Activated CD8-positive, alpha-beta T cell treated with anti-CD3 and anti-CD28 coated beads, Interleukin-2, amount 10 ng/mL, durations not matched to agents 7 days and 5 days (primary cell): ENCODE measurements at places on chromosomes 4 and X.

DNA sequence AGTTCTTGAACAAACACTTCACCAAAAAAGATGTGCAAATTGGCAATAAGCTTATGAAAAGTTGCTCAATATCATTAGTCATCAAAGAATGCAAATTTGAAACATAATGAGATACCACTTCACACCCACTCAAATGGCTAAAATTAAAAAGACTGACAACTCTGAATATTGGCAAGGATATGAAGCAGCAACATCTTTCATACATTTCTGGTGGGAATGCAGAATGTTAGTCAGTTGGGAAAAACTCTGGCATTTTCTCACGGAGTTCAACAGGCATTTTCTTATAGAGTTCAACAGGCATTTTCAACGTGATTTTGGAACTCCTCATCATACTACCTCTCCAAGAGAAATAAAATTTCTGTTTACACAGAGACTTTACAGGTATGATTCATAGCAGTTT, 297.4 kb upstream of the MAGEC2 start:
- H3K36me3 ChIP-seq, result no peaks in the 10 kb centered on the region
- H3K4me3 ChIP-seq, result no peak overlapping the region

GRCh38 chr4:87251106-87251505, 30.7 kb upstream of the KLHL8 start:
- no peaks in the 10 kb centered on the region for H3K36me3 ChIP-seq
- no peak for DNase-seq
- H3K4me1 ChIP-seq, result no peaks in the 10 kb centered on the region
- peaks cover 10% of the 10 kb centered on the region for H3K27me3 ChIP-seq

DNA sequence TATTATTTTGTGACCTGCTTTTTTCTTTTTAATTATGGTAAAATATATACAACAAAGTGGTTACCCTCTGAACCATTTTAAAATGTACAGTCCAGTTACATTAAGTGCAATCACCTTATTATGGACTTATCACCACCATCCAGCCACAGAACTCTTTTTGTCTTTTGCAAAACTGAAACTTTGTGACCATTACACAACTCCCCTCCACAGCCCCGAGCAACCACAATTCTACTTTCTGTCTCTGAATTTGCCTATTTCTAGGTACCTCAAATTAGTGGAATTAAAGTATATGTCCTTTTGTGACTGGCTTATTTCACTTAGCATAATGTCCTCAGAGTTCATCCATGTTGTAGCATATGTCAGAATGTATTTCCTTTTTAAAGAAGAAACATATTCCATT, 39.3 kb upstream of the WWC2 start:
- no peak overlapping the region for H3K4me3 ChIP-seq
- no peak overlapping the region for H3K27ac ChIP-seq
- H3K36me3 ChIP-seq, result no peaks in the 10 kb centered on the region

DNA sequence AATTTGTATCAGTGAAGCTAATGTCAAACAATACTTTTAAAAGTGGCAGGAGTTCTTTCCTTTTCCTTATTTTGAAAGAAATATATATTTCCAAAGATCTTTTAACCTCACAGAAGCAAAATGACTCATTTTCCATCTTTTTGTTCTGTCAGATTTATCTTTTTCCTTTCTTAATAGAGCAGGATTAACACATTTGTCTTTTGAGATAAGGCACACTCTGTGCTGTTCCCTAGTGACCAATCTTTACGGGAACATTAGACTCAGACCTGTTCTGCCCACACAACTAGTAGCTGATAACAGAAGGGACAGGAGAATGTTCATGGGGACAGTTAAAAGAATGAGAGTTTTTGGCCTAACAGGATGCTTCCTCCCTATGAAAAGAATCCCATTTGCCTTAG, 381.2 kb downstream of the STPG2 start:
- H3K4me1 ChIP-seq, result no peaks in the 10 kb centered on the region
- no peaks in the 10 kb centered on the region for H3K27me3 ChIP-seq
- H3K36me3 ChIP-seq, result no peaks in the 10 kb centered on the region
- H3K4me3 ChIP-seq, result no peak overlapping the region
- no peak for DNase-seq

DNA sequence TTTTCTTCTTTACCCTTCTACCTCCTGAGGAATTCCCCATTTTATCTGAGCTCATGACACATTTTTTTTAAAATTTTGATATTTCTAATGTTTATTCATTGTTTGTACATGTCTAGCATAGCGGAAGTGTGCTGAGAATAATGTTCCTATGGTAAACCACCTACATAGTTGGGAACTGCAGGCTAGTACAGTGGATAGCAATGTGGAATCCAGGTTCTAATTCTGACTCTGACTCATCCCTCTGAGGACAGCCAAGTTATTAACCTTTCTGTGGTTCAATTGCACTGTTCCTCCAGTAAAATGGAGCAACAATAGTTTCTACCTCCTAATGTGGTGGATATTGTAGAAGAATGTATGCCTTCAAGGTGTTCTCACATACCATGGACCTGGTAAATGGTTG, 20.6 kb upstream of the APELA start:
- no peak overlapping the region for H3K4me3 ChIP-seq
- H3K27ac ChIP-seq, result no peak overlapping the region
- no peaks in the 10 kb centered on the region for H3K36me3 ChIP-seq

DNA sequence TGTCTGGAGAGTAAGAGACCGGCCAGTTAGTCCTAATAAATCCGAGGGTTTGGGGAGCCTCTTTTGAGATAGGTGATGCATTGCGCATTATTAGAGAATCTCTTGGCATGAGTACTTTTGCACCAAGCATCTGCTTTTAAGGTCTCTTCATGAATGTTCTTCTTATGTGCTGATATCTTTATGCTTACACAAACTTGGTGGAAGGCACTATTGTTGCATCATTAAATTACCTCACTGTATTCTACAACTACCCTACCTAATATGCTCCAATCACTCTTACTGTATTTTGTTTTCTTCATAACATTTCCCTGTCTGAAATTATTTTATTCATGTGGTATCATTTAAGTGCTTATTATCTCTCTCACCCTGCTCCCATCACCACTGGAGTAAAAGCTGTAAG, 151.6 kb downstream of the PALLD start:
- no peak overlapping the region for H3K27ac ChIP-seq
- no peaks in the 10 kb centered on the region for H3K36me3 ChIP-seq
- H3K4me1 ChIP-seq, result no peaks in the 10 kb centered on the region
- peaks cover 19% of the 10 kb centered on the region for H3K27me3 ChIP-seq

DNA sequence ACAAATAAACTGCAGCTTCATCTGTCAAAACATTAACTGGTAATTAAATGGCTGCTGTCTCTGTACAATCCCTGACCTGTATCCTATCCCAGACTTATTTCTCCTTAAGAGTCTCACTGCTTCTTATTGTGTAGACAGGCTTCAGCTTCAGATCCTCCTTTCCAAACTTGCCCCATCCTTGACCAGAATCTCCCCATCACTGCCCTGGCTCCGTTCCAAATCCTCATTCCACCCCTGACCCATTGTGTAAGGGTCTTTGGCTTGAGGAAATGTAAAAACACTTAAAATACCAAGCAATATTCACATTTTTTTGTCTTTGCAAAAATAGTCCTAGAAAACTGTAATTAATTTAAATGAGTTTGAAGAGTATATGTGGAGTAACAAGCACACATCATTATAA, 152.6 kb upstream of the VEGFC start:
- H3K4me3 ChIP-seq, result no peak overlapping the region
- H3K4me1 ChIP-seq, result no peaks in the 10 kb centered on the region
- H3K36me3 ChIP-seq, result no peaks in the 10 kb centered on the region

DNA sequence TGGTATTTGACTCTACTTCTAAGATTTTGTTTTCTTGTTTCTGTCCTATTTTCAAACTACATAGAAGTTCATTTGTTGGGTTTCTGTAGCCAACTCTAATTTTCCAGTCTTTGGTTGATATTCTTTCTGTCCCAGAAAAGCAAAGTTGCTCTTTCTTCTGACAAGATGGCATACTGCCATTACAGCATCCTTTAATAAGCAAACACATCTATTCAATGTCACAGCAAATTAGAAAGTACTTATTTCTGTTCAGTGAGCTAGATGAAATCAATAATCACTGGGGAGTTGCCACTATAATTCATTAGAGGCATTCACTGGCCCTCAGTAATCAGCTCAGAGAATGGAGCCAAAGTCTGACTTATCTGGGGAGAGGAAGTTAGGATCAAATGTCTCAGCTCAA, 1258.0 kb upstream of the IGFBP7 start:
- DNase-seq, result no peak
- H3K36me3 ChIP-seq, result no peaks in the 10 kb centered on the region
- H3K4me3 ChIP-seq, result no peak overlapping the region
- no peak overlapping the region for H3K27ac ChIP-seq
- no peaks in the 10 kb centered on the region for H3K4me1 ChIP-seq
- H3K27me3 ChIP-seq, result no peaks in the 10 kb centered on the region

GRCh38 chr4:175509320-175509719, 302.7 kb downstream of the GPM6A start:
- H3K4me1 ChIP-seq, result no peaks in the 10 kb centered on the region
- H3K27me3 ChIP-seq, result no peaks in the 10 kb centered on the region
- no peaks in the 10 kb centered on the region for H3K36me3 ChIP-seq
- DNase-seq, result no peak

DNA sequence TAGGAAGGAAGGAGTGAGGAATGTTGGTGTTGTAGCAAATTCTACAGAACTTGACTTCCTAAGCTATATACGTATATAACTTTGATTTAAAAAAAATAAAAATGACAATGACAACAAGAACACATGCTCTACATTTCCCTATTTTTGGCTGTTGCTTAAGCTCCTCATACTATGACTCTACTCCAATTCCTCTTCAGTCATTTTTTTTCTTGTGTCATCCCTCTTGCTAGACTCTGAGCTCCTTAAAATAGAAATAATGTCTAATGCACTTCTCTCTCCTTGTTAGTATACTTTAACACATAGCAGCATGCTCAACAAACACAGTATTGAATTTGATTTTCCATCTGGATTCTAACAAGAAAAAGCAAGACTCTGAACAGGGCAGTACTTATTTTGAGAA, 144.0 kb downstream of the HDX start:
- H3K4me1 ChIP-seq, result no peaks in the 10 kb centered on the region
- no peaks in the 10 kb centered on the region for H3K36me3 ChIP-seq
- no peak overlapping the region for H3K27ac ChIP-seq
- H3K27me3 ChIP-seq, result no peaks in the 10 kb centered on the region

DNA sequence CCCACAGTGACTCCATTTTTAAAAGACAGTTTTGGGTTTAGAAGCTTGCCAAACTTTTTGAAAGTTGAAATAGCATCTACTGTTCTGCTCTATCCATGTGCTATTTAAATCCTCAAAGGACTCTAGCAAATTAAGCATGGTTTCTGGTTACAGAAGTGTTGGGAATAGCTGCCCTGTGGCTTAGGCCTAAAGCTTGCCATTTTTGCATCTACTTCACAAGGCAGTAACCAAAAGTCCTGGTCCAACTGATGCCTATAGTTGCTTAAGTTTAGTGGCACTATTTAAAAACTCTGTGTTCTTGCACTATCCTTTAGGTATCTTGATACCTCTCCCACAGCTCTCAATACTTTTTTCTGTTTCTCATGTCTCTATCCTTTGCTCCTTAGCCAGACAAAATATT, 251.0 kb upstream of the GPC4 start:
- no peaks in the 10 kb centered on the region for H3K4me1 ChIP-seq
- H3K27me3 ChIP-seq, result no peaks in the 10 kb centered on the region
- no peak overlapping the region for H3K4me3 ChIP-seq
- no peak for DNase-seq
- no peak overlapping the region for H3K27ac ChIP-seq

DNA sequence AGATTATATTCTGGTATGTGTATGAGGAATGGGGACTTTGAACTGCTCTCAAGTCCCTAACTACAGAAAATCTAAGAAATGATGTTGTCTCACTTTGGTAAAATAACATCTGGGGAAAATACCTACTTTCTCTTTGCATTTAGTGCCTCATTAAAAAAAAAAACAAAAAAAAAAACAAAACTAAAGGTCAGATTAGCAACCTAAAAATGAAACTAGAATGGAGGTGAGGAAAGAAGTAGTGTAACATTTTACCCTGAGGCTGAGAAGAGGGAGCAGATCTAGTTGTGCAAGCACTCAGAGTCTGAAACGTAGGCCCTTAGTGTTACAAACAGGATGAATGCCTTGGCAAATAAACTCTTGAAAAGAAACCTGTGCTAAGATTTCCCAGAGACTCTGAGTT, 56.0 kb downstream of the VGLL1 start:
- peaks cover 58% of the 10 kb centered on the region for H3K4me1 ChIP-seq
- H3K27ac ChIP-seq, result peak overlapping the region; percentile 90
- DNase-seq, result no peak
- peak overlapping the region; percentile 55 for H3K4me3 ChIP-seq

GRCh38 chrX:2330910-2331309, 169.9 kb downstream of the DHRSX start:
- no peak for DNase-seq
- no peaks in the 10 kb centered on the region for H3K4me1 ChIP-seq
- no peak overlapping the region for H3K27ac ChIP-seq
- H3K4me3 ChIP-seq, result no peak overlapping the region
- H3K36me3 ChIP-seq, result peaks cover 3% of the 10 kb centered on the region

DNA sequence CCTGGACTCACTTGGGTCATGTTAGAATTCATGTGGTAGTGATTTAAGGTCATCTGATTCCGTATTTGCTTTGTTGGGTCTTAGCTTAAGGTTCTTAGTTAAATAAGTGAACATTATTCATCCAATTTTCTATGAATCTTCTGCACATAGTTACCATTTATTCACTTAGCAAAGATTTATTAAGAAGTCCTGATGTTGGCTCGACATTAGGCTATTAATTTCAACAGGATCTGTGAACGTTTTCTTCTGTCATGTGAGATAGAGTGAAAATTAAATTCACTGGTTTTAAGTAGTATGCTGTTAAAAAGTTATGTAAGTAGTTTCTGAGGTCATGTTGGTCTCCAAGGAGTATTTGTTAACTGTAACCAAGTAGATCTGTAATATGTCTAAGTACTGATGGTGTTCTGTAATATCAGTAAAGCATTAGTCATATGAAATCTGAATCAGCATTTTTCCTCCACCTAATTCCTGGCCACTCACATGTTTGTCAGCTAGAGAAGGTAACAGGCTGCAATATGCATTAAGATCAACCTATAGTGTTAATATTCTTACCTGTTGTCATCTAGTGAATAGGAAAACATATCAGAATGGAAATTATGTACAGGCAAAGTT, 155.6 kb downstream of the PCDH7 start:
- no peaks in the 10 kb centered on the region for H3K36me3 ChIP-seq
- H3K4me3 ChIP-seq, result no peak overlapping the region
- no peak for DNase-seq
- H3K27ac ChIP-seq, result no peak overlapping the region
- no peaks in the 10 kb centered on the region for H3K4me1 ChIP-seq
